Common myeloid progenitor, CD34-positive (primary cell): ENCODE measurements at places on chromosomes 1 and 21.

GRCh38 chr1:203304919-203305808, at the start of gene BTG2:
Gene BTG2, plus strand, starts transcription at chr1:203305519. Its CDS starts 88 bp downstream, at chr1:203305607.
- DNase-seq = peak; percentile 91

DNA sequence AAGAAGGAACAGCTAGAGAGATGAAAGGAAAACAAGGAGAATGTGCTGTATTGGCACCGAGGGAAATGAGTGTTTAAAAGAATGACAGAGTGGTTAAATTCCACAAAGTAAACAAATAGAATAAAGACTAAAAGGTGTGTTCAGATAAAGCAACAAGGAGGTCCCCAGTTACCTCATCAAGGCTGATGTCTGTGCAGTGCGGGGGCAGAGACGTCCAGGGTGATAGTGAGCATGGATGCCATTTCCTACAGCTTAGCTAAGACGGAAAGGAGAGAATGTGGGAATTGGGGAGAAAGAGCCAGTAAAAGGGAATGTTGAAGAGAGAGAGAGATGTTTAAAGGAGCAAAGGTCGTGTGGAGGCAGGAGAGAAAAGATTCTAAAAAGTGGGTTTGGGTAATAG, 15.5 kb downstream of the LMOD1 start:
- DNase-seq = no peak

DNA sequence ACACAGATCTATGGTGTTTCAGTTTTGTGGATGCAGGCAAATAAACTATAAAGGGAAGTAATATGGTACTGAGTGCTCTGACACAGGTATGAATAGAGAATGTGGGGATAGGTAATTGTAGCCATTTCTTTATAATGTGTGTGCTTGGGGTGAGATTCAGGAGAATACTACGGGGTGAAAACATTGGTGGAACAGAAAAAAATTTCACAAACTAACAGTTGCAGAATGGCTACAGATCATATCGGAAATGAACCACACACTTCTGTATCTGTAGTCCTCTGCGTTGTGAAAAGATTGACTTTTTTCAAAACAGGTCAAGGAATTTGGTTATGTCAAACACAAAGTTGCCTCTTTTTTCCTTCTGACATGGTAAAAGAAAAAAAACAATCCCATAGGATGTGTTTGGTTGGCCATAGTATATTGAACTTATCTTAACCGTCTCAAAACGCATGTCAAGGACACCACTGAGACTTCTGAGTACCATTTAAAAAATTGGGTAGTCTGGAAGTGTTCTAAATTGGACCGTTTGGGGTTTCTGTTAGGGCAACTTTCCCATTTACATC, 1.1 kb upstream of the CDC73 start:
- no peak for DNase-seq

DNA sequence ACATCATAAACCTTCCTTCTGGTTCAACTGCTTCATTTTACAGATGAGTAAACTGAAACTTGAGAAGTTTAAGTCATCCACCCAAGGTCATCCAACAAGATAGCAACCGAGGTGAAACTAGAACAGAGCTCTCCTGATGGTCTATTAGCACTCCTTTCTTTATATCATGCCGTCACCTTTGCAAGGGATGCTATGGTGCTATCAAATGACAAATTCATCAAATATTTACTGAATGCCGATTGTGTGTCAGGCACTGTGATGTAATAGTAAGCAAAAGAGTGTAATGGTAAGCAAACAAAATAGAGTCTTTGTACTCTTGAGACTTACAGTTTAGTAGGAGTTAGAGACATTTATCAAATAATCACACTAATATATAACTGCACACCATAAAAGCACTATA, 14.0 kb upstream of the SGIP1 start:
- DNase-seq = no peak

DNA sequence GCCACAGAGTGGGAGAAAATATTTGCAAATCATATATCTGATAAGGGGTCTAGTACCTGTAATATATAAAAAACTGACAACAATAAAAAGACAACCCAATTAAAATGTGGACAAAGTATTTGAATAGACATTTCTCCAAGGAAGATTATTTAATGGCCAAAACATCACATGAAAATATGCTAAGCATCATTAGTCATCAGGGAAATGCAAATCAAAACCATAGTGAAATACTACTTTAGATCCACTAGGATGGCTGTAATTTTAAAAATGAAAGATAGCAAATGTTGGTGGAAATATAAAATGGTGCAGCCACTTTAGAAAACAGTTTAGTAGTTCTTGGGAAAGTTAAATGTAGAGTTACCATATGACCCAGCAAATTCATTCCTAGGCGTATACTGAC, 118.7 kb upstream of the KIF26B start:
- no peak for DNase-seq

DNA sequence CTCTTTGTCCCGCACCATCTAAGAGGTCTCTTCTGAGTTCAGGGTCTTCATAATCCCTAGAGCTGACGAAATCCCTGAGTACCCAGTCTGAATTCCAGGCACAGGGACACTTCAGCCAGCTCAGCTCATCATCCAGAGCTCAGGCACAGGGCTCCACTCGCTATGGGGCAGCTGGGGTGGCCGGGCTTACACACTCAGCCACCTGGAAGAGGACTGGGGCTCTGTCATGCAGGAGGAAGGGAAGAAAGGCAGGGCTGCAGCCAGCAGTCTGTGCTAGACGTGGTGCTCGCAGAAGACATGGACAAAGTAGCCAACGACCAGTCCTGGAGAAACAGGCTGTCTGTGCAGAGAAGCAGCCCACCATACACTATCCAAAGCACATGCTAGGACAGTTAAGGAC, 88.5 kb downstream of the POFUT2 start:
- no peak for DNase-seq

GRCh38 chr1:54745274-54745673, 19.0 kb downstream of the PARS2 start:
- DNase-seq = no peak

GRCh38 chr1:77926561-77927357, 38.3 kb downstream of the NEXN start:
- DNase-seq = no peak

- no peak for DNase-seq
These were observed 492 bp downstream of the FOXO6 start for GRCh38 chr1:41361495-41362356.

DNA sequence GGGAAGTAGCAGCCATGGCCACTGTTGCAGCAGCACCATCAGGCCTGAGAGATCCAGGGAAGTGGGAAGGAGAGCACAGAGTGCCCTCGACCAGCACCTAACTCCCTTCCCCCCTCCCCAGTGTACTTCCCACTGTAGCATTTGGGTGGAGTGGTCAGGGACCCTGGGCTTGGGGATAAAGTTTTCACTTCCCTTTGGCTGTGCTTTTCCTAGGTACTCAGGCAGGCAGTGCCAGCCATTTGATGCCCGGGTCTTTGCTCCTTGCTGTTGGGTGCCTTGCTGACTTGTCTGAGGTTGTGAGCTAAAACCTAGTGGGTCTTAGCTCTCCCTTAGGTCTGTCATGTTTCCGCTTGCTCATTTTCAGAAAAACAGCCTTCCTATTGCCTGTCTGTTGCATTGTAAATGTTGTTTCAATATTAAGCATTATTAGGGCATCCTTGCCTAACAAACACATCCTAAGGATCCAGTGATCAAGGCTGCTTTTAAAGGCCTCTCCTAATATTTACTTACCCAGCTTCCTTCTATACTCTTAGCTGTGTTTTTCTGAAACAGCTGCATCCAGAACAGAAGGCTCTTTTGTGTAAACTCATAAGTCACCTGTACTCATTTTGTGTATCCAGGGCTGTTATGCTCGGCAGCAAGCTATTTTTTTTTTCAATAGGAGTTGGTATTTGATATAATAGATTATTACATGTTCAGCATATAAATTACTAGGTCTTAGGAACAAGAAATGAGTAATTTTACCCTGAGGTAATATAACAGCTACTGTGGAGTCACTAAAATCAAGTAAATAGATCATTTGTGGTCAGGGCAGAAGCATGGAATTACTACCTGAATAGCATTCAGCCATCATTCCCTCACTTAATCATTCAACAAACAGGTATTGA, 418.6 kb upstream of the PROX1 start:
- no peak for DNase-seq

DNA sequence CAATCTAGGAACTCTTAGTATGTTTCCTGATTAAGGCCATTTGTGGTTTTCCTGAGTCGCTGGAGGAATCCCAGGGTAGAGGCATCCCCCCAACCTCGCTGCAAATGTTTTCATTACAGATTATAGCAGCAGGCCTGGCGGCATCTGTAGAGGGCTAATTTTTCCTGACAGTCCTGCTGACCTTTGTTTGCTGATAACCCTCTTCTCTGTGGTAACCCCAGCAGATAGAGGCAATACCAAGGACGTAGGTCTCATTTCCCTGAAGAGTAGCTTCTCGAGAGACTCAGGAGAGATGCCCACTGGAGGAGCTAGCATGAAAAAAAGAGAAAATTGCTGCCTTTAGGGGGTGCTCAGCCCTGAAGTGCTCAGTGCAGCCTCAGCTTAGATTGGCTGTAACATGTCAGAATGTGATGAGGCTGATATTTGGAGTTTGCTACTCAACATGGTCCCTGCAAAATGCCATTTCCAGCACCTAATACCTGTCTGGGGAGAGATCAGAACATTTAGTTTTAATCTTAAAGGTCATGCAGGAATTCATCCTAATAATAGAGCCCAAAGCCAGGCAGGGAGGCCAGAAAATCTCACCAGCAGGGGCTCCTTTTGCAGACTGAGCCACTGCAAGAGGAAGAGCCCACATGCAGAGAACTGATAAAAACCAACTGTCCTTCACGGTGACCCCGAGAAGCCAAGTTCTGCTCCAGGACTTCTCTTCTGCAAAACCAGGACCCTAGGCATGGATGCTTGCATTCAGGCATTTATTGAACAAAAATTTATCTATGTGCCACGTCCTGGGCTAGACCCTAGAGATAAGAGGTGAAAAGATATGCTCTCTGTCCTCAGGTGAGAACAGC, 184.5 kb downstream of the KAZN start:
- peak; percentile 47 for DNase-seq

DNA sequence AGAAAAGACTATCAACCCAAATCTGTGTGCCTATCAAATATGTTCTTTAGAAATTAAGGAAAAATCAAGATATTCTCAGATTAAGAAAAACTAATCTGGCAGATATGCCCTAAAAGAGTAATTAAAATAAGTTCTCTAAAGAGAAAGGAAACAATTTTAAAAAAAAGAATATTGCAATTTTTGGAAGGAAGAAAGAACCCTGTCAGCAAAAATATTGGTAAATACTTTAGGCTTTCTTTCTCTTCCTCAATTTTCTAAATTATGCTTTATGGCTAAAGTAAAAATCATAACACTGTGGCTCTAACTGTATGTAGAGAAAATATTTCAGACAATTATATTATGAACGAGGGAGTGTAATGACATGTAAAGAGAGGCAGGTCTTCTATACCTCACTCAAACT, 691.3 kb upstream of the PTBP2 start:
- DNase-seq = no peak

DNA sequence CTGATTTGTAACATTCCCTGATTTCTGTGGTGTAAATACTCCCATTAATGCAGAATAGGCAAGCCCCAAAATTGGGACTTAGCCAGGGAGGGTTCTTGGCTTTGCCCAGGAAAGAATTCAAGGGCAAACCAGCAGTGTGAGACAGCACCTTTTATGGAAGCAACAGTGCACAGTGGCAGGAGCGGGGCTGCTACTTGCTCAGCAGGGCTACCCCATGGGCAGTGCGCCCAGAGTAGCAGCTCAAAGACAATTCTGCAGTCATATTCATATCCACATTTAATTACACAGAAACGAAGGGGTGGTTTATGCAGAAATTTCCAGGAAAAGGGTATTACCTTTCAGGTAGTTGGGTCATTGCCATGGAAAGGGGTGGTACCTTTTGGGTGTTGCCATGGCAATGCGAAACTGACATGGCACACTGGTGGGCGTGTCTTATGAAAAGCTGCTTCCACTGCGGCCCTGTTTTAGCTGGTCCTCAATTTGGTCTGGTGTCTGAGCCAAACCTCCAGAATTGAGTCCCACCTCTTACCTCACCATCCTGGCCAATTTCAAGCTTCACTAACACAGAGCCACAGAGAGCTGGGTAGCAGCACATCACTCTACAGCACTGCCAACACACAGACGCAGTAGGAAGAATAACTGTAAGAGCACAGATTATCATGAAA, 35.9 kb downstream of the FHAD1 start:
- no peak for DNase-seq

DNA sequence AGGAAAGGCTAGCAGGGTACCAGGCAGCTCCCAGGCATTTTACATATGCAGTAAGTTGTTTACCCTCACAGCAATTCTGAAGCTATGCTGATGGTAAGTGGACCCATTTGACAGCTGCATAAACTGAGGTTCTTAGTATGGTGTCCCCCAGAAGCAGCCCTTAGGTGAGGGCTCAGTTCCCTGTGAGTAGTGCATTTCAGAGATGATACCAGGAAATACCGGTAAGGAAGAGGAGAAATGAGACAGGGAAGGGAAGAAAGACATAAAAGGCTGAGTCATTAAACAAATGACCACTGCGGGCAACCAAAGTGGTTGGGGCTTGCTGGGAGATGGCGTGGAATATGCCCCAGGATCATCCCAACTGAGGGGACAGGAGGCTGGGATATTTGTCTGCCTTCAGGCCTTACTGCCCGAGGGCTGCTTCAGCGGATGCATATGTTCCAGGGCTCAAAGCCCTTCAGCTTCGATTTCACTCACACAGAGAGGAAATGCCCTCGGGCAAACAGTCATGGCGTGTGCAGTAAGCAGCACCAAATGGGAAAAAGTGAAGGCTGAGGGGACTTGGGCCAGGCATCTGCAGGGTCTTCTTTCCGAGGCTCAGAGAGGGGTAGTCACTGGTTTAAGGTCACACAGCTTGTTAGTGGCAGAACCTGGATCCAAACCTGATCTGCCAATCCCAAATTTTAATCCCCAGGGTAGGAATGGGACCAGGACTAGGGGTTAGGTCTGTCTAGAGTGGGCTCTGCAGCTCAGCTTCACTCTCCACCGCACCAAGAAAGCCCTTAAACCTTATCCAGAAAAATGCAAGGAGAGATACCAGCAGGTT, 133.7 kb upstream of the RUNX3 start:
- no peak for DNase-seq

DNA sequence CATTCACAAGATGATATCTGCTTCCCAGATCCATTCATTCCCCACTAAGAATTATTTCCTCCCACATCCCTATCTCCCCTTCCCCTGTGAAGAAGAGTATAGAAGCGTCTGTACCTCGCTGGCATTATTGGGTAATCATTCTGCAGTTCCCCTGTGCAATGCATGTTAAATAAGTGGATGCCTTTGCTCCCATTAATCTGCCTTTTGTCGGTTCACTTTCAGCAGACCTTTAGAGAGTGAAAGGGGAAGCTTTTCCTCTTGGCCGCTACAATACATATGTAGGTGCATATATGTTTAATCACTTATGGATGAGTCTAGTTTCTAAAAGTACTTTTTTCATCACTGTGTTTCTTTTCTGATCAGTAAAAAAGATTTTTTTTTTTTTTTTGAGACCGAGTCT, 7.0 kb downstream of the CLCN6 start:
- DNase-seq = no peak
